ENCODE measurements at places on chromosomes 16 and 17.

GRCh38 chr16:2388139-2388874 is 40.9 kb upstream of the CCNF start:
- DNase-seq: no peak

DNA sequence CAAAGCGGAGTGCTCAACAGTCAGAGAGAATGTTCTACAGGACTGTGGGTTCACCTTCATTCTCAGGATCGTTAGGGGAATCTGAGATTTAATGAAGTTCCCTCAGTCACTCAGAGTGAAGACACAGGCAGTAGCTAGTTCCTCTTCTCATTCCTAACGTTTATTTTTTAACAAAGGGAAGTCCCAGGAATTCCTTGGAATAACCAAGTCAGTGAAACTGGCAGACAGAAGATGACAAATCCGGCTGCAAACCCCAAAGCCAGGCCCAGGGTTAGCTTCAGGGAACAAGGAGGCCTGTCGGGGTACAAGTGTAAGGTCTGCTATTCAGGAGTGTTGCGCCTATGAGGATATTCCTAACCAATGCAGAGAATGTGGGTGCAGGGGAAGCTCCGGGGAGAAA is 42.0 kb downstream of the COTL1 start:
- DNase-seq: no peak

DNA sequence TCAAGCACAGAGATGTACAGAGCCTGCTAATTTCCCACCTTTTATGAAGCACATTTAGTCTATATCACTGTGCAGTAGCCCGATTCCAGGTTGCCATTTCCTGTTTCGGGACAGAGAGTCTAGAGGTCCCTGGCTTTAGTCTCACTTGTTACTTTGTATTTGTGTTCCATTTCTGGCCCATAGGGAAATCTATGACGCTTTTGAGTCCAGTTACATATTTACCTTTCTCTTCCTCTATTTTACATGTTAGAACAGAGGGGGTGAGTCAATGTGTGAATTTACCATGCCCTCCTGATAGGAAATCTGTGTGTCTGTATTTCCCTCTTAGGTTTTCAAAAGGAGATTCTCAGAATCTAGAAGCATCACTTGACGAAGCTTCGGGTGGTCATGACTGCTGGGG is 227.1 kb upstream of the ZFHX3 start:
- DNase-seq: no peak

DNA sequence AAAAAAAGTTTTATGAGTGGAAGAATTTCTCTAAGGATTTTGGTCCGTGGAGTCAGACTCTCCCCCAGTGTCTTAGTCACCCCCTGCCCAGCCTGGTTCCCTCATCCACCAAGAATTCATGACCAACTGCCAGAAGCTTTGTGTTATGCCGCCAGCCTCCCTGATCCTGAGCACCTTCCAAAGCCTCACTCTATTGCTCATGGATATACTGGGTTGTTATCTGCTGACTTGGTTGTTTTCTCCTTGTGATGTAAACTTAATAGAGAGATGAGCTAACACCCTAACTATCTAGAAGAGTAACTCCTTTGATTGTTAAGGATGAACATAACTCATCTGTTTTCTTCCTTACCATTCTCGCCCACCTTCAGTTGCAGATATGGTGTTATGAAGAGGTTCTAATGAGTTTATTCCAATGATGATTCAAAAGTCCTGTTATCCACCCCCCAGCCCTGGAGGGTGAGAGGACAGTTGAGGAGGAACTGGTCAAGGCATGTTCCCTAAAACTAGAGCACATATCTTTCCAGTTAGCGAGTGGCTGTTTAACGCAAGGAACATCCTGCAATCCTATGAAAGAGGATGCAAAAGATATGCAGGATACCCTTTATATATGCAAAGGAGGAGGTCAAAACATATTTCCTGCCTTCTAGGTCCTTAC is 1.5 kb upstream of the PSMD3 start:
- DNase-seq: no peak

- DNase-seq: no peak
Observed at GRCh38 chr16:30478766-30479478, 6.4 kb downstream of the ITGAL start.

- DNase-seq: no peak
Observed at GRCh38 chr17:12388226-12388625, 277.5 kb upstream of the MYOCD start.

GRCh38 chr16:55000595-55000994 is 69.9 kb downstream of the IRX5 start:
- no peak for DNase-seq

DNA sequence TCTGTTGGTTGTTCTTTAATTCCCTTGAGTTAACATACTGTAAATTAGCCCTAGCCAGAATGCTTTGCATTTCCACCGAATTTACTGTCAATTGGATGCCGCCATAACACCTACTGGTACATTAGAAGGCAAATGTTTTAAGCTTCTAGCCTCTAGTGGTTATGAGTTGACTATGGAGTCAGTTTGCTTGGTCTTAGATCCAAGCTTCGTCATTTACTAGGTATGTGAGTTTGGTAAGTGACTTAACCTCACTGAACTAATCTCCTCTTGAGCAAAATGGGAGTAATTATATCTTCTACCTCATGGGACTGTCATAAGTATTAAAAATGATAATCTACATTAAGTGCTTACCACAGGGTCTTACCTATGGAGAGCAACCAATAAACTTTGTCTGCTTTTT is 20.4 kb upstream of the CDH11 start:
- DNase-seq: no peak

- no peak for DNase-seq
Observed at GRCh38 chr16:89268987-89269735, 51.7 kb downstream of the ZNF778 start.

DNA sequence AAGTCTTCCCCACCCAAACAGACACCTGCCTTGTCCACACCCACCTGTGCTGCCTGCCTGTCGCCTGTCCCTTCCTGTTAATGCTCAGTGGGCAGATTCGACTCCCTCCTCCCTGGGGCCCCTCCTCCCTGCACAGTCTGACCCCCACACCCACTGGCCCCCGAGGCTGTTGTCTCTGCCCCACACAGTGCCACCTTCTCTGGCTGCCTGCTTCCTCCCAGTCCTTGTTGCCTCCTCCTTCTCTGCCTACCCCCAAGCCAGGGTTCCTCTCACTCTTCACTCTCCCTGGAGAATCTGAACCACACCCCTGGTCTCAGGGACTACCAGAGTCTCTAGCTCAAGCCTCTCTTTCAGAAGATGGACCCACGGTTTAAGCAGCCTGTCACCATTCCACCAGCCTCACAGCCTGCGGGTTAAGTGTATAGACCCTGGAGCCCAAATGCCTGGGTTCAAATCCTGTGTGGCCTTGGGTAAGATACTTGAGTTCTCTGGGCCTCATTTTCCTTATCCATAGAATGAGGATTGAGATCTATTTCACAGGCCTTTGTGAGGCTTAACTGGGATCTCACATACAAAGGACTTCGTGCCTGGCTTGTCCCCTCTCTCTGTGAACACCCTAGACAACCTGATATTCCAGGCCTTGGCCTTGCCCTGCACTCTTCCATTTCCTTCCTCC is 3.8 kb upstream of the ARHGAP23 start:
- no peak for DNase-seq

GRCh38 chr17:6290488-6291196 is 144.3 kb downstream of the AIPL1 start:
- DNase-seq: no peak

DNA sequence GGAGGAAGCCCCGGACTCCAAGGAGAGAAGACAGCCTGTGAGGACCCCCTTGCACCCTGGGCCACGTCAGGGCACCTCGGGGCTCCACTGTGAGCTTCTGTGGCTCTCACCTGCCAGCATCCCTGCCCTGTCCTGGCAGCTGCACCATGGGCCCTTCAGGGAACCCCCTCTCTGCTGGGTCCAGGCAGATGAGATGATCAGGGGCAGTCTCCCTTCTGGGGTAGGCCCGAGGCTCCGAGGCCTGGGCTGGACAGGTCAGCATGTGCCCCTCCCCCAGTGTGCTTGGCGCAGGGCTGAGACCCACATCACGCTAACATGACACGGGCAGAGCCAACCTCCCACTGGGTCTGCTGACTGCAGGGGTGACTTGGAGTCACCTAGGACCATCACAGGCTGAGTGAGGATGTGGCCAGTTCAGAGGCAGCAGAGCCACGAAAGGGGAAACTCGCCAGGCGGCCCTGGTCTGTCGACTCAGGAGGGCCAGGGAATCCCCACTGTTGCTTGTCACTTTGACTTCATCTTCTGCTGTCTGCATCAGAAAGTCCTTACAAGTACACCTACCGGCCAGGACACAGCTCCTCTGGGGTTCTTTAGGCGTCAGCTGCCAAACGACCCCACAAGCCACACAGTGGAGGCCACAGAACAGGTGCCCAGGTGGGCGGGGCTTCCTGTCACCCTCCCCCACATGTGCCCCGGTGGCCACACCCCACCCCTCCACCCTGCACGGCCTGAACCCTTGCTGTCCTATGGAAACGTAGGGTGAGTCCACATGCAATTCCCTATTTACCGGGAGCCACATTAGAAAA is 2.2 kb downstream of the GALNS start:
- no peak for DNase-seq

GRCh38 chr17:8747742-8748141 is 3.1 kb upstream of the CCDC42 start:
- no peak for DNase-seq

- no peak for DNase-seq
Observed at GRCh38 chr17:73799781-73800627, 155.8 kb upstream of the SDK2 start.

- DNase-seq: no peak
Observed at GRCh38 chr16:25009822-25010221, 5.3 kb downstream of the ARHGAP17 start.

DNA sequence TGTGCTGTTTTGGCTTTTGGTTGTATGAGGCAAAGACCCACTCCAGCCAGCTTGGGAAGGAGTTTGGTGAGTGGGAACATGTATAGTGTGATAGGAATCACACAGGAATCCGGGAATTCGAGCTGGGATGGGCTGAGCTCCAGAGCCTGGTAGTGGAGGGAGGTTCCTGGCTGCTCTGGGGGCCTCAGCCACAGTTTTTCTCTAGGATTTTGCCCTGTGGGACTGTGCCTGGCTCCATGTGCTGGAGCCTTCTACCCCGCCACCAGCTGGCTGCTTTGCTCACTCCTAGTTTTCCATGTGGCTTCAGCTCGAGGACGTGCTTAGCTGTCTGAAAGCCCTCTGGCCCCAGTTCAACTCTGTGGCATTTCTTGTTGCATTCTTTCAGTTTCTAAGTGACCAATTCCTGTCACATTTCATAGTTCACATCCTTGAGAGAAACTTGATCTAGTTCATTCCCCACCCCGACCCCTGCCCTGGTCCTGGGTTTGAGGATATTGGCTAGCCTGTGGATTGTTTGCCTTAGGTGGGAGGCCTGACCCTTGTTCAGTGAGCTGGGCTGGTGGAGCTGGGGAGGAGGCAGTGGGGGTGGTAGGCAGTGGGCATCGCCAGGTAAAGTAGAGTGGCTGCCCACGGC is 5.0 kb downstream of the SEC14L1 start:
- no peak for DNase-seq

- DNase-seq: no peak
Observed at GRCh38 chr17:1232786-1233185, 37.5 kb upstream of the BHLHA9 start.

- peak; percentile 54 for DNase-seq
Observed at GRCh38 chr17:8016632-8017424, 14.4 kb downstream of the GUCY2D start.

DNA sequence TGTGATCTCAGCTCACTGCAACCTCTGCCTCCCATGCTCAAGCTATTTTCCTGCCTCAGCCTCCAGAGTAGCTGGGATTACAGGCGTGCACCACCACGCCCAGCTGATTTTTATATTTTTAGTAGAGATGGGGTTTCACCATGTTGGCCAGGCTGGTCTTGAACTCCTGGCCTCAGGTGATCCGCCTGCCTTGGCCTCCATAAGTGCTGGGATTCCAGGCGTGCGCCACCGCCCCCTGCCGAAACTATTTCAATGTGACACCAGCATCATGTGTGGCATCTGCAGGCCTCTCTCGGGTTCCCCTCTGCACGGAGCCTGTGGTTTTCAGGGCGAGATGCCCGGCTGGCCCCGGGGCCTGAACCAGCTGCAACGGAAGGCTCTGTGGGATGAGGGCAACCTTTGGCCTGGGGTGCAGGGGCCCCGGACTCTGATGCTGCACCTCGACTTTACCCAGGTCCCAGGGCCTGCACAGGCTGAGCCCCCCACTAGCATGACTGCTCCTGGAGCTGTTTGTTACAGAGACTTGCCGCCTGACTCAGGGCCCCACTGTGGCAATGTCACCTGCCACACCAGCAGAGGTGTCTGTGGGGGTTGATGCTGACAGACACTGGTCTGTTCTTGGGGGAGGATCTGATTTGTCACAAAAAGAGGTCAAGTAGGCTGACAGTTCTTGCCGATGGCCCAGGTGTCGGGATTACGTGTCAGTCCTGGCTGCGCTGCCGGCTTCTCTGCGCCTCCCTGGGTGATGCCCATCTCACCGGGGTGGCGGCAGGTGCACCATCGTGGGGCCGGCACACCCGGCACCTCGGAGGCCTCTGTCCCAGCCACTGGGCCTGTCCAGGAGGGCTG is 8.6 kb upstream of the TEX19 start:
- DNase-seq: no peak

DNA sequence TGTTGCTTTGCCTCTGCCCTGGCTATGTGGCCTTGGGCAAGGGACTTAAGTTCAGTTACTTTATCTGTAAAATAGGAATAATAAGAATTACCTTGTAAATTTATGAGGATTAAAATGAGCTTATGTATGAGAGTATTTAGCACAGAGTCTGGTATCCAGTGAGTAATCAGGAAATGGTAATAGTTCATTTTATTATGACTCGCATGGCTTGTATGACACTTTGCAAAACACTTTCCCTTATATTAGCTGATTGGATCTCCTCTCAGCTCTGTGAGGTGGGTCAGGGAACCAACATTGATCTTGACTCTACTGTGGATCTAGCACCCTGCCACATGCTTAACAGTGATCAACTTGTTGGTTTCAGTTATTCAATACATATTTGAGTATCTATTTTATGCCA is 8.3 kb upstream of the CDH3 start:
- no peak for DNase-seq

- DNase-seq: no peak
Observed at GRCh38 chr16:79483336-79483735, 117.2 kb downstream of the MAF start.

- no peak for DNase-seq
Observed at GRCh38 chr17:55845385-55845784, 94.5 kb downstream of the PCTP start.

GRCh38 chr17:76893623-76894334 is 25.6 kb downstream of the MGAT5B start:
- DNase-seq: no peak

GRCh38 chr16:59740858-59741257 is 1006.7 kb upstream of the GOT2 start:
- DNase-seq: no peak

DNA sequence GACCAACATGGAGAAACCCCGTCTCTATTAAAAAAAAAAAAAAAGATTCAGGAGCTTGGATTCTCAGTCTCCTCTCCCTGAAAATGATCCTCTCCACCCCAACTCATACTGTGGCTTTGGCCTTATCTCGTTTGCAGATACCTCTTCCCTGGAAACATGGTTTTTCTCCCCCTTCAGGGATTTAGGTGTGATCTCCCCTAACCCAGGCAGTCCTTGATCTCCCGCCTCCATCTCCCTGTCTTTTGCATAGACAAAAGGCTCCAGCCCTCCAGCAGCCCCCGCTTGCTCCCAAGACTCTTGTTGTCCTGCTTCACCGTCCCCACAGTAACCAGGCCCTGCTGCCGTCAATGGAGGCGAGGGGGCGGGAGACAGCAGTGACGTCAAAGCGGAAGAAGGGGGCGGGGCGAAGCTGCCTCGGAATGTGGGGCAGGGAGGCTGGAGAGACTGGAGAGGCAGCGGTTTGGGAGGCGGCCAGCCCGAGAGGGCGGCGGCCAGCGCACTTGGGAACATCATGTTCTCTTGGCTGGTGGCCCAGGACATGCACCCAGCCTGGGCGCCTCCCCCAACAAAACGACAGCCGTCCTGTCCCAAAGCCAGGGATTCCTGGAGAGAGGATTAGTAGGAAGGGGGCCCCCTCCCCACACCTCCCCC is 1.9 kb upstream of the PER1 start:
- DNase-seq: peak; percentile 78
